ENCODE measurements at places on chromosomes 3 and 15.

- no peak for DNase-seq
These were observed 3.3 kb upstream of the PRR20G start for GRCh38 chr3:127291114-127291513.

DNA sequence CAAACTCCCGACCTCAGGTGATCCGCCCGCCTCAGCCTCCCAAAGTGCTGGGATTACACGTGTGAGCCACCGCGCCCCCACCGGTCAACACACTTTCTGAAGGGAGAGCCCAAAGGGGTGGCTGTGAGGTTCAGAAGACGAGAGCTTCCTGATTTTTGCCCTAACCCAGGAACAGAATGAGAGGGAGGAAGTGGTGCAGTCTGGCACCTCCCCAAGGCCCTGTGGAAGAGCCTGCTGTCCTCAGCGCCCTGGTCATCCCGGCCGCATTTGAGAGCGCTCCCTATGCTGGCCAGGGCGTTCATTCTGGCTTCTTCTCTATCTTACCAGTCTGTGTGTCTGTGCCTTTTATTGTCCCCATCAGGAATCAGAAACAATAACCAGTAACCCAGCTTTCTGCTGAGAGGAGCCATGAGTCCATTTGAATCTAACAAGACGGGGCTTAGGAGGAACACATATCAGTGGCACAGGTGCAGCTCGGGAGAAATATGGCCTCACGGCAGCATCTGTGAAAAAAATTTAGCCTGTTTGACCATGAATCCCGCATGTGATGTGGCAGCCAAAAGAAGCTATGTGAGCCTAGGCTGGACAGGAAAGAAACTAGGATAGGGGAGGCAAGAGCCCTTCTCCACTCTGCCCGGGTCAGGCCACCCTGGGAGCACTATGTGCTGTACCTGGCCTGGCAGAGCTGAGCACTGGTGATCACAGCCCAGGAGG lies 12.9 kb downstream of the BDH1 start:
- peak; percentile 46 for DNase-seq

GRCh38 chr3:36124118-36124796 lies 256.0 kb upstream of the STAC start:
- DNase-seq: no peak

- no peak for DNase-seq
These were observed 39.8 kb downstream of the MYZAP start for GRCh38 chr15:57631386-57632110.

- DNase-seq: peak; percentile 66
These were observed 171.0 kb upstream of the UMPS start for GRCh38 chr3:124558991-124559845.

GRCh38 chr3:180680097-180680430 lies 775 bp upstream of the CCDC39 start:
- DNase-seq: peak; percentile 27

DNA sequence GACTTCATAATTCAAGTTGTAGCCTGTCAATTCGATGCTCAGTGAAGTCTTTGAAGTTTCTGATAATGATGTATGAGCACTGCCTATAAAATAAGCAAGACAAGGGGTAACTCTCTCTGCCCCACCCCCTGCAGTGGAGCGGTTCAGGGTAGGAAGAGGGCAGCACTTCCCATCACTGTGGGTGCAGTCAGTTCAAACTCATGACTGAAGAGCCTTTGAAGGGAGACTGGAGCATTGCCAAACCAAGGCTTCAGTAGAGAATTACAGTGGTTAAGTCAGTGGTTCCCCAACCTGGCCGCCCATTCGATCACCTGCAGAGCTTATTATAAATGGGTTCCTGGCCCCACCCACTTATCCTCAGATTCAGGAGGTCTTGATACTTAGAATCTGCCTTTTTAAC lies 190.6 kb downstream of the SHQ1 start:
- peak; percentile 50 for DNase-seq
